Gastroesophageal sphincter (tissue), 4 donors: ENCODE measurements at places on chromosomes 7 and 10. TPM values are rescaled to one million over a fixed set of nuclear protein-coding genes. Genes with fewer than 3 reads are reported as not detected.

DNA sequence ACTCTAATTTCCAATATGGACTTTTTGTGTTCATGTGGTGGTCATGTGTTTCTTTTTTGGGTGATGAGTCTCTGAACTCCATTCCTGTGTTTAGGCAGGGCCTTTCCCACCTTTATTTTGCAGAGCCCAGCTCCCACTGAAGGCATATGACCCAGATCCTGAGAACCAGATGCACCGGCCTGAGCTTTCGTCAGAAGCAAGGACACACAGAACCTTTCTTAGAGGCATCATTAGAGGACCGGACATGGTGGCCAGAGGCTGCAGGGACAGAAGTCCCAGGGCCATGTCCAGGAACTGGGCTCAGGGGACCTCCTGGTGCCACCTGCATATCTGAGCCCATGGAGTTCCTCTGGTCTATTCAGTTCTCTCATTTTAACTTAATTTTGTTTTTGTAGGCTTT, 200.9 kb upstream of the ZNF32 start:
- no peaks in the 10 kb centered on the region for H3K36me3 ChIP-seq
- H3K27ac ChIP-seq, result no peak overlapping the region
- H3K27me3 ChIP-seq, result no peaks in the 10 kb centered on the region
- H3K4me1 ChIP-seq, result peaks cover 5% of the 10 kb centered on the region
- ATAC-seq, result no peak
- no peak overlapping the region for H3K4me3 ChIP-seq

GRCh38 chr7:103065667-103066066, 8.9 kb downstream of the FBXL13 start:
- no peak overlapping the region for H3K27ac ChIP-seq
- no peak overlapping the region for H3K4me3 ChIP-seq
- no peaks in the 10 kb centered on the region for H3K4me1 ChIP-seq

DNA sequence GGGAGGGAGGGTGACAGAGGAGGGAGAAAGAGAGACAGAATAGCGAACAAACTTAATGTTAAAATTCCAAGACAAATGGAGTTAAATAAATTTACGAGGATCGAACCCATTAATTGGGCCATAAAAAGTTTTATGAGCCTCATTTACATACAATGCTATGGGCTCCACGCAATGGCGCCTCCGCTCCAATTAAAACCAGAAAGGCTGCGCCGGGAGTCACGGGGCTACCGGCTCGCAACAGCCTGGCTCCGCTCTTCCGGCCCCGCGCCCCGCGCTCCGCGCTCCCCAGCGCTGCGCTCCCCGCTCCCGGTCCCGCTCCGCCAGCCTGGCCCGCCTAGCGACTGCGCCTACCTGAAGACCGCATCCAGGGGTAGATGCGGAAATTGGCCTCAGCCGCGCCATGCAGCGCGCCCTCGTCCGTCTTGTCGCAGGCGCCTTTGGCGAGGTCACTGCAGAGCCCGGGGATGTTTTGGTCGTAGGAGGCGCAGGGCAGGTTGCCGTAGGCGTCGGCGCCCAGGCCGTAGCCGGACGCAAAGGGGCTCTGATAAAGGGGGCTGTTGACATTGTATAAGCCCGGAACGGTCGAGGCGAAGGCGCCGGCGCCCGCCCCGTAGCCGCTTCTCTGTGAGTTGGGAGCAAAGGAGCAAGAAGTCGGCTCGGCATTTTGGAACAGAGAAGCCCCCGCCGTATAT, 513 bp downstream of the HOXA7 start:
- peak; percentile 26 for ATAC-seq
- H3K4me1 ChIP-seq, result no peaks in the 10 kb centered on the region
- peaks cover 100% of the 10 kb centered on the region for H3K27me3 ChIP-seq
- peak overlapping the region; percentile 66 for H3K27ac ChIP-seq
- peak overlapping the region; percentile 54 for H3K4me3 ChIP-seq
- no peaks in the 10 kb centered on the region for H3K36me3 ChIP-seq

- no peak overlapping the region for H3K4me3 ChIP-seq
- no peak overlapping the region for H3K27ac ChIP-seq
- no peaks in the 10 kb centered on the region for H3K4me1 ChIP-seq
- H3K27me3 ChIP-seq, result peaks cover 27% of the 10 kb centered on the region
- no peaks in the 10 kb centered on the region for H3K36me3 ChIP-seq
- no peak for ATAC-seq
These were observed 27.6 kb downstream of the SPAG6 start for GRCh38 chr10:22372917-22373316.

DNA sequence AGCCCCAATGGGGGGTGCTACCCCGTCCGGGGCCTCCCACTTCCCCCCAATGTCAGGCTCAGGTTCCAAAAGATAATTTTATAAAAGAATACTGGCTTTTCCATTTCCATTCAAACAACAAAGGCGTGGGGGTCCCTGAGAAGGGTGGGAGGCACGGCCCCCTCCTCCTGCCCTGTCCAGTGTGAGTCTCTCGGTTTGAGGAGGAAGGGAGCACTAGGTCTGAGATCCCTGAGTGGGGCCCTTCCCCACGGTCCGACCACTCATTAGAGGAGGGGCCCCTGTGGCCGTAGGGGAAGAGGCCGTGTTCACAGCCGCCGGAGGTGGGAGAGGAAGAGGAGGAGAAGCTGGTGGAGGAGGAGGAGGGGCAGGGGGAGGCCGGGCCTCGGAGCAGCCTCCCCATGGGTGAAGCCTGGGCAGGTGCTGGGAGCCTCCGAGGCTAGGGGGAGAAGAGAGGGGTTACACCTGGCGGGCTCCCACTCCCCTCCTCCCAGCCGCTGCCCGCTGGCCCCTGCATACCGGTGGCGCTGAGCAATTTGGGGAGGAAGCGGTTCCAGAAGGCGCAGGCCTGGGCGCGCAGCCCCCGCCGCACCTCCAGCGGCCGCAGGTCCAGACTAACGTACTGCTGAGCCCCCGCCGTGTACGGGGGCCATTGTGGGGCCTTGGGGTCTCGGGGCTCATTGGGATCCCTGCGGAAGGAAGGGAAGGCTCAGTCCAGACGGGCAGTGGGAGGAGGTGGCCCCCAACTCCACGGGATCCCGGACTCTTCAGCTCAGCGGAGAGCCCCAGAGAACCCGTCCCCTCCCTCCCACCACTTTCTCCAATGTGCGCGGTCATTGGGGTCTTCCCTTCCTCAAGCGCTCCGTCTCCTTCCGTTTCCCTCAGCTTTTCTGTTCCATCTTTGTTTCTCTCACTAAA, 1.4 kb upstream of the UFSP1 start:
- H3K36me3 ChIP-seq, result peaks cover 28% of the 10 kb centered on the region
- peaks cover 20% of the 10 kb centered on the region for H3K27me3 ChIP-seq
- H3K4me1 ChIP-seq, result no peaks in the 10 kb centered on the region
- H3K4me3 ChIP-seq, result peak overlapping the region; percentile 46
- ATAC-seq, result no peak

GRCh38 chr7:140509789-140510188, 30.5 kb upstream of the MKRN1 start:
- no peak for ATAC-seq
- no peak overlapping the region for H3K27ac ChIP-seq
- H3K4me3 ChIP-seq, result no peak overlapping the region

DNA sequence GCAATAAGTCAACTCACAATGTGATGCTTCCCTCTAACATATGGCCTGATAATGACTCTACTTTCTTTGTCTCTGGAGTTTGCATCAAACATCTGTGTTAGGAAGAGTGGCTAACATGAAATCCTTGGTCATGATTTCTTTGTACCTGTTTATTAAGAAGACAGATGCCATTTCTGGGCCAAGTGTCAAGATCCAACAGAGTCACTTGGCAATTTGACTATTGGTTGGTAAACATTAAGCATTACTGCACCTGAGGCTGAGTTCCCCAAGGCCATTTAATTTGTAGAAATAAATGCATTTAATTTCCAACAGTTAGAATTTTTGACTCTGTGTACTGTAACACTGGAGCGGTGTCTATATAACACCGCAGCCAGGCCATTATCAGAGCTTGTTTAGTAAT, 403.7 kb downstream of the GALNT17 start:
- no peak overlapping the region for H3K4me3 ChIP-seq
- no peaks in the 10 kb centered on the region for H3K36me3 ChIP-seq
- no peaks in the 10 kb centered on the region for H3K4me1 ChIP-seq

DNA sequence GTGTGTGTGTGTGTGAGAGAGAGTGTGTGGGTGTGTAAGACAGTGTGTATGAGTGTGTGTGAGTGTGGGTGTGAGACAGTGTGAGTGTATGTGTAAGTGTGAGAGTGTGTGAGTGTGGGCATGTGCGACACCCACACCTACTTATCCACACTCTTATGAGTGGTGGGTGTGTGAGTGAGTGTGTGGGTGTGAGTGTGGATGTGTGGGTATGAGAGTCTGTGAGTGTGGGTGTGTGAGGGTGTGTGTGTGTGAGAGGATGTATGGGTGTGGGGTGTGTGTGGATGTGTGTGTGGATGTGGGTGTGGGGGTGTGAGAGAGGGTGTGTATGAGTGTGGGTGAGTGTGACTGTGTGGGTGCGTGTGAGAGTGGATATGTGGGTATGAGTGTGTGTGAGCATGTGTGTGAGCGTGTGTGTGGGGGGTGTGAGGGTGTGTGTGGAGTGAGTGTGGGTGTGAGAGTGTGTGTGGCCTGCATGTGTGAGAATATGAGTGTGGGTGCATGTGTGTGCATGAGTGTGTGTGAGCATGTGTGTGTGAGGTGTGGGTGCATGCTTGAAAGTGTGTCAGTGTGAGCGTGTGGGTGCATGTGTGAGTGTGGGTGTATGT, 15.1 kb downstream of the VWC2 start:
- H3K4me3 ChIP-seq, result no peak overlapping the region
- ATAC-seq, result no peak
- H3K27ac ChIP-seq, result no peak overlapping the region
- peaks cover 5% of the 10 kb centered on the region for H3K27me3 ChIP-seq
- H3K4me1 ChIP-seq, result no peaks in the 10 kb centered on the region

- H3K27me3 ChIP-seq, result peaks cover 3% of the 10 kb centered on the region
- no peak for ATAC-seq
- no peak overlapping the region for H3K4me3 ChIP-seq
- no peak overlapping the region for H3K27ac ChIP-seq
- H3K4me1 ChIP-seq, result no peaks in the 10 kb centered on the region
These were observed 132.3 kb upstream of the POT1 start for GRCh38 chr7:125061776-125062397.

GRCh38 chr10:4569151-4569550, 256.9 kb upstream of the AKR1E2 start:
- H3K27me3 ChIP-seq, result no peaks in the 10 kb centered on the region
- no peaks in the 10 kb centered on the region for H3K36me3 ChIP-seq
- H3K27ac ChIP-seq, result no peak overlapping the region
- no peak for ATAC-seq
- H3K4me3 ChIP-seq, result no peak overlapping the region
- H3K4me1 ChIP-seq, result no peaks in the 10 kb centered on the region

GRCh38 chr7:48748081-48748833, 176.1 kb upstream of the CDC14C start:
- H3K27me3 ChIP-seq, result no peaks in the 10 kb centered on the region
- no peak for ATAC-seq
- no peak overlapping the region for H3K4me3 ChIP-seq
- no peaks in the 10 kb centered on the region for H3K36me3 ChIP-seq

GRCh38 chr7:44767912-44768627, 19.4 kb downstream of the ZMIZ2 start:
- peaks cover 49% of the 10 kb centered on the region for H3K36me3 ChIP-seq
- peak overlapping the region; percentile 84 for H3K27ac ChIP-seq
- peak; percentile 73 for ATAC-seq
- H3K4me1 ChIP-seq, result no peaks in the 10 kb centered on the region

- H3K4me1 ChIP-seq, result no peaks in the 10 kb centered on the region
- no peak for ATAC-seq
- H3K27ac ChIP-seq, result no peak overlapping the region
- peaks cover 56% of the 10 kb centered on the region for H3K27me3 ChIP-seq
- no peak overlapping the region for H3K4me3 ChIP-seq
These were observed 29.3 kb upstream of the C10orf53 start for GRCh38 chr10:49649936-49650723.

GRCh38 chr7:2821161-2821841, 22.8 kb downstream of the GNA12 start:
- H3K27ac ChIP-seq, result peak overlapping the region; percentile 62
- no peaks in the 10 kb centered on the region for H3K27me3 ChIP-seq
- no peaks in the 10 kb centered on the region for H3K36me3 ChIP-seq
- H3K4me3 ChIP-seq, result no peak overlapping the region
- ATAC-seq, result no peak

GRCh38 chr10:124384591-124385190, 34.0 kb downstream of the OAT start:
- H3K36me3 ChIP-seq, result no peaks in the 10 kb centered on the region
- no peaks in the 10 kb centered on the region for H3K27me3 ChIP-seq
- H3K4me3 ChIP-seq, result no peak overlapping the region

GRCh38 chr10:110113670-110114337, 93.6 kb upstream of the MXI1 start:
- H3K27me3 ChIP-seq, result no peaks in the 10 kb centered on the region
- H3K27ac ChIP-seq, result no peak overlapping the region
- ATAC-seq, result no peak
- H3K36me3 ChIP-seq, result peaks cover 57% of the 10 kb centered on the region
- no peak overlapping the region for H3K4me3 ChIP-seq

DNA sequence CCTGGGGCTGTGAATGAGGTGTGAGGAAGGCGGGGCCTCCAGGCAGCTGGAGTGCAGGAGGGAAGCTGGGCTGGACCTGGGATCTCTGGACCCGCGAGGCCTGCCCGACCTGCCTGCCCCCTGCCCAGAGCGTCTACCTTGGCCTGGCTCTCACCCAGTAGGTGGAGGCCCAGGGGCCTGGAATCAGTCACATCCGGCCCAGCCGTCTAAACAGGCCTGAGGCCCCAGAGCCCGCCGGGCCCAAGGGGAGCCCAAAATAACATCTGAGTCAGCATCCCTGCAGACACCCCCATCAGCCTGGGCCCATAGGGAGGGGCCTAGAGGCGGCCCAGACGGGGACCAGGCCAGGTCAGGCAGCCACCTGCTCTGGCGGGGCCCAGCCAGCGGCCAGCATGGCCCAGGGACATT, 15.1 kb upstream of the ELN start:
- peaks cover 4% of the 10 kb centered on the region for H3K4me1 ChIP-seq
- peak; percentile 11 for ATAC-seq
- no peak overlapping the region for H3K4me3 ChIP-seq
- H3K36me3 ChIP-seq, result no peaks in the 10 kb centered on the region

Gene CTBP2
- 83.6 TPM for total RNA-seq

Gene CDNF
- total RNA-seq, result 2.3 TPM

Gene RARRES2
- 157 TPM for total RNA-seq

Gene PODXL
- total RNA-seq, result 23.4 TPM

Gene KLF14
- total RNA-seq, result not detected

Gene ZNF33A
- total RNA-seq, result 24.7 TPM

Gene C1QL3
- total RNA-seq, result not detected

Gene RPEL1
- total RNA-seq, result not detected
